Stimulated activated naive CD4-positive, alpha-beta T cell treated with Interleukin-2 at 50 U/mL for 16 hours (primary cell): ENCODE measurements at places on chromosomes 3 and 15.

DNA sequence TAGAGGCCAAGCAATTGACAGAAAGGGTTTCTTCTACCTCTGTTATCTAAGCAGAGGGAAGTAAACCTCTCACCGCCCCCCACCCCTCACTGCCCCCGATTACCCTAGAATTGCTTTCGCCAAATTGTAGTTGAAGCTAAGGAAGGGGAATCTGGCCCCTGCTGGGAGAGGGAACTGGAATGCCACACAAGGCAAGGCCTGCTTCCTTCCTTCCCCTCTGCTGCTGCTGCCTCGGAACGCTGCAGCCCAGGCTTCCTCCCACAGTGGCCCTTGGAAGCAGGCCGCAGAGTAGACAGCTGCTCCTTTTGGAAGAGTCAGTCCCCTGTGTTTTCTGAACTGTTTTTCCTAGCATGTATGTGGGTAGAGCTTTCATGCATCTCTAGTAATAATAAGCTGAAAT lies 21.6 kb downstream of the RLBP1 start:
- no peak for DNase-seq

DNA sequence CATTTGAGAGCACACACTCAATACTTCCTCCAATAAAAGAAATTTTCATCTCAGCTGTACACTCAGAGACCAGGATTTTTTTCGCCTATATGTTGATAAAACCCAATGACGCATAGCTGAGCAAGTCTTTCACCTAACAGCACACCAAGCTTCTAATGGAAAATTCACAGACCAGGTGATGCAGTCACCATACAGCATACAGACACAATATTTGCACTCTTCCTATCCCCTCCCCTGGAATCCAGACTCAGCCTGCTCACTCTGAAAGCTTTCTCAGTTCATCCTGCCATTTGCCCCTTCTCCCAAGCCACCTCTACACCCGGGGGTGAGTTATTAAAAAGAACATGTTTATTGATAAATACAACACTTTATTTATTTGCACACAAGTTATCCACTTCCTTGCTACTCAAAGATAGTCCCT lies 1.7 kb downstream of the TBC1D5 start:
- no peak for DNase-seq

DNA sequence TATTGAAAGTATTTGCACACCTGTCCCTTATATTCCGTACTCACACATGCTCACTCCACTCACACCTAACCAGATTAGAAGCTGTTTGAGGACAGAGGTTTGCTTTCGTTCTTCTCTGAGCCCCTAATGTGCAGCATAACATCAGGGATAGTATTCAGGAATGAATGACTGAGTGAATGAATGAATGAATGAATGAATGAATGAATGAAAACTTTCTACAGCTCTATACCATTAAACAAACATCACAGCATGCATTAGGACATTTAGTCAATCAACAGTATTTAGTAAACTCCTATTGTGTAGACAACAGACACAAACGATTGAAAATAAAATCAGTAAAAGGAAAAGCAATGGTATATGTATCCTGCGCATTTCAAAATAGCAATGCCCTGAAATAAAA lies 212.7 kb downstream of the SHQ1 start:
- no peak for DNase-seq

DNA sequence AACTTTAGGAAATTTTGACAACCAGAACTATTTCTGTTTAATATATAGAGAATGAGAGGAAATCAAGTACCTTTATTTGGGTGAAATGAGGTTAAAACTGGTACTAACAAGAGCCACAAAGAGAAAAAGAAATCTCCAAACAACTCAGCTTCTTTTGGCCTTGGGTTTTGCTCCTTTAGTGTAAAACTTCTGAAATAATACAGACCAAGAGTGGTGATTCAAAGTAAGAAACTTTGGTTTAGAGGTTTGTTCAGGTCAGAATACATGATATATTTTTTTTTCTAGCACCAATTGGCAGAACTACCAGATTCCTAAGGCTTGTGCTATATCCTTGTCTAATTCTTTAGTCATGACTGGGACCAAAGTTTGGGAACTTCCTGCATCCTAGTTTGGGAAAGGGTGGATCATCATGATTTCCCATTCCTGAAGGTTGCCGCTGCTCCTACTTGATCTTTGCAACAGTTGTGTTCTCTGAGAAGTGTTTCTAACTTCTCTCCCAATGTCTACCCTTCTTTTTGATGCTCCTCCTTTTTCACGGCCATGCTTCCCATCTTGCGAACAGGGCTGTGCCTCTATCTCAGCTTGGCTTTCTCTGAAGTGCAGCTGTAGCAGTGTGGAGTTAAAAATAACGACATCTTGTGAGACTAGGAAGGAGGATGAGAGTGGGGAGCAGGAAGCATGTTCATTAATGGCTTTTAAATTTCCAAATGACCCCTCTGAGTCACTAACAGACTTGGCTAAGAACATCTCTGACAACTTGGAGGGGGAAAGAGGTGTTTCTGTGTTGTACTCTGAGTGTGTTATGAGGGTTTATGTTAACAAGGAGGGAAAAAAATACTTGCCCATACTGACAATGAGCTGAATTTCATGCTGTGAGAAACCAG lies 87.7 kb downstream of the KCNAB1 start:
- DNase-seq = no peak

GRCh38 chr15:60831540-60831939 lies 352.6 kb upstream of the ICE2 start:
- no peak for DNase-seq

- DNase-seq = no peak
Measured at GRCh38 chr15:70061696-70062270, 35.9 kb downstream of the TLE3 start.

- no peak for DNase-seq
Measured at GRCh38 chr15:74458473-74458872, 2.5 kb downstream of the UBL7 start.

- DNase-seq = no peak
Measured at GRCh38 chr3:108388136-108389132, 92.1 kb downstream of the HHLA2 start.

DNA sequence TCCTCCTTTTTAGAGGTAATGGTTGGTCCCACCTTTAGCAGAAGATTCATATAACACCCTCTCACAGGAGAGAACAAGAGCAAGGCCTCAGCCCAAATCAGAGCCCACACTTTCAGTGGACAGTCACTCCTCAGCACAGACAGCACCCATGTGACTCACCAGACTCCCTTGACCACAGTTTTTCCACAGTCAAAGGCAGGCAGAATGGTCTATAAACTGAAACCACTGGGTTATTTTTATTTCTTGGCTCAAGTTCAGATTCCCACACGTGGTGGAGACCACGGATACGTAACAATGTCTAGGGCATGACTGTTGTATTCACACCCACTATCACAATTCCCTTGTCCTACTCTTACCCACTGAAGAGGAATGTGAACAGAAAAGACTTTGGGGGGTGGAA lies 237.8 kb upstream of the UBE2E1 start:
- no peak for DNase-seq

DNA sequence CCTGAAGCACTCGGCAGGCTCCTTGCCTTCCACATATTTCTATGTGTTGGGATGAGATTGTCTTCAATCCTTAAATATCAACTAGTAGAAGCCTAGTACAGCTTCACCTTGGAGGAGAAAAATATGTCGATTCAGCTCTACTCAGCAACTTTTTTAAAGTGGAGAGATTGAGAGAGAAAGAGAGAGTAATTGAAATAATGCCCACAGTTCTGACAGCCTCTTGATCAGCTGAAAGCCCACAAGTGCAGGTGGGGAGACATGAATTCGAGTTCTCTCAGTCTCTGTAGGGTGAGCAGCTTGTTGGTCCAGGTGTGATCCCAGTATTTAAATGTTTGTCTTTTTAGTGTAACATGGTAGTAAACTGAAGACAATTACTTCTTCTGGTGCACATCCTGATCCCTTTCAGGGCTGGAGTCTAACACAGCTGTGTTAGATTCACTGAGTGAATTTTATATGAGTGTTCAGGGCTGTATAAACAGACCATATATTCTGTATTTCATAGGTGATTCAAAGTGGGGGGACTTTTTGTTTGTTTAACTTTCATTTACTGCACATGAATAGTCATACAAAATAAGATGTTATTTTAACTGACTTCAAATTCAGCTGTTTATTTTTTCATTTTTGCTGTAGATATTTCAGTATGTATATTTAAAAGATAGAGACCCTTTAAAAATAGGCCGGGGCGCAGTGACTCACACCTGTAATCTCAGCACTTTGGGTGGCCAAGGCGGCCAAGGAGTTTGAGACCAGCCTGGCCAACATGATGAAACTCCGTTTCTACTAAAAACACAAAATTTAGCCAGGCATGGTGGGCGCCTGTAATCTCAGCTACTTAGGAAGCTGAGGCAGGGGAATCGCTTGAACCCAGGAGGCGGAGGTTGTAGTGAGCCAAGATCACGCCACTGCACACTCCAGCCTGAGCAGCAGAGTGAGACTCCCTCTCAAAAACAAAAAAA lies 64.0 kb downstream of the ST6GAL1 start:
- DNase-seq = no peak

DNA sequence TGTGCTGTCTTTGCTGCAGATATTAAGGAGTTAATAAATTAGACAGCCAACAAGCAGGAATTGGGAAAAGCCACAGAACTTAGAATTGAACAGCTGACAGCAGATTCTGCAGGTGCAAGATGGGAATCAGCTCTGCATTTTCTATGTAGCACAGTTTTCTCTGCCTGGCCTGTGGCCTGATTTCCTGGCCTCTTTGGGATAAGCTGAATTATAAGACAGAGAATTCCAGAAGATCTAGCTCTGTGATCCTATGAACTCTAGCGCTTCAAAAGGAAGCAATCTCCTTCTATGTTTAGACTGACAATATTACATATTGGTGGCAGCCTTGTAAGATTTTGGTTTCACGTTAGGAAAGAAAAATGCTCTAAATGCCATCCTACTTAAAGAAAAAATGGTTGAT lies 24.0 kb upstream of the SOX2 start:
- no peak for DNase-seq

GRCh38 chr3:153768561-153769469 lies 352.4 kb upstream of the ARHGEF26 start:
- peak; percentile 6 for DNase-seq

GRCh38 chr15:101044625-101045235 lies 125.6 kb downstream of the LRRK1 start:
- DNase-seq = no peak

GRCh38 chr15:36977659-36978058 lies 122.7 kb downstream of the MEIS2 start:
- no peak for DNase-seq

DNA sequence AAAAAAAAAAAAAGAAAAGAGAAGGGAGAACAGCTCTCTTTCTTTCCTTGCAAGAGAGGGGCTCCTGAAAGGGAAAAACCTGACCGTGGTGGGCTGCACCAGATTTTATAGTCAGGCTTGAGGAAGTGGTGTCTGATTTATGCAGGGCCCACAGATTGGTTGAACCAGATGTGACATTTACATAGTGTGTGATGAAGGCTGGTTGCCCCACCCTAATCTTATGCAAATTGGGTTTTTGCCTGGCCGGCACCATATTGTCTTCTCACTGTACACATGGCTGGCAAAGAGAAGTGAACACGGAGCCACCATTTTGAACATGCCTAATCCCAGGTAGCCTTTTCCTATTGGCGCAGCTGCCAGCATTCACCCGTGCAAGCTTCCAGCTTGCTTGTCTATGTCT lies 154.4 kb downstream of the OXSM start:
- DNase-seq = no peak

DNA sequence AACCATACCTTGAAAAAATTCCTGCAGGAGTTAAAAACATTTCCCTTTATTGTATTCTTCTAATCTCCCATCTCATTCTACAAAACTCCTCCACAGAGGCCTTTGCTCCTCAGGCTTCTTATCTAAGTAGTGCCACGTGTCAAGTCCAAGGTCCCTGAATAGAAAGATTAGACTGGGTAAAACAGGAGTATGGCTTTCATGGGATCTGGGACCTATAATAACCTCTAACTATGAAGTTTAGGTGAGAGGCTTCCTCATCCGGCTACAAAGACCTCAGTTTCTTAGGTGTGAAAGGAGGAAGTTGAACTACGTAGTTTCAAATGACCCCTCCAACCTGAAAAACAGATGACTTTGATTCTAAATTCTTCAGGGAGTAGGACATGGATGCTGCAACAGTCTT lies 20.0 kb downstream of the GPR15 start:
- DNase-seq = no peak

DNA sequence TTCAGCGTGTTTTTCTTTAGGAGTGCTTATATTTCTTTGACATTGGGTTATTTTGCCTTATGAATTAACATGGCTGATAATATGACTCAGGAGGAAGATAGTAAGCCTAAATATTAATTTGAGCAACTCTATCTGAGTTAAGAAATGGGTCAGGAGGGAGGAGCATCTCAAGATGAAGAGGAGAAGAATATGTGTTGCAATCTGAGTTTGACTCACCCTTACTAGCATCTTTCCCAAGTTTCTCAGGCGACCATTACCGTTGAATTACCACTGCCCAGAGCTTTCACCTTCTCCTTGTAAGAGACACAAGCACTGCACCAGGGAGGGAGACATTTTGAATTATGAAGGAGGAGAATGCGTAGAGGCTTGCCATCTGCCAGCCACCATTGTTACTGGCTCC lies 138.3 kb upstream of the MYRIP start:
- DNase-seq = no peak

DNA sequence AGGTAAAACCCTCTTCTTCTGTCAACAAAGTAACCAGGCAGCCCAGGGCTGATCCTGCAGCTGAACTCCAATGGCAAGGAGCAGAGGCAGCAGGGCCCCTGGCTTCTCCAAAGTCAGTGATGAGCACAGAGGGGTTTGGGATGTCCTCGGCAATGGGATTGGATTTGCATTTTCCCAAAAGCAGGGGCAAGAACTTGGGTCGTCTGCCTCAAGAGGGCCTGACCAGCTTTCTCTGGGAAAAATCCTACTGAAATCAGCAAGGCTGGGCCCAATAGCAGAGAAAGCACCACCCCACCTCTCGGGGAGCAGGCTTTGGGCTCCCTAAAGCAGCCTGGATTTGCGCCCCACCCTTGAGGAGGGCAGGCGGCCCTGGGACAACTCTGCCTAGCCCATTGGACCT lies 210.0 kb upstream of the IGF1R start:
- no peak for DNase-seq

DNA sequence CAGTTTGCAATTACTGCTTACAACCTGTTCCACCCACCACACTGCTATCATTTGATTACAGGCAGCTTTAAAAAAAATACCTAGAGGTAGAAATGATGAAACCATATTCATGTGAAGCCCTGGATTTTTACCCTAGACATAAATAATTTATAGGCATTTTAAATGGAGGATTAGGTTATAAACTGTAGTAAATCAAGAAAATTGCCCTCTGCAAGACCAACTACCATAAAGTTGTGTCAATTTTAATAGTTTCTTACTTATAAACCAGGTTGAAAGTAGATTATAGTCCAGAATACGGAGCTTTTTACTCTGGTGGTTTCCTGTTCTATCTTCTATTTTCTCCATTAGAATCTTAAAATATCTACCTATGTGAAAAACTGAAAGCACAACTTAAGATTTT lies 13.9 kb downstream of the TNIK start:
- no peak for DNase-seq

GRCh38 chr15:51706291-51706690 lies 25.0 kb downstream of the SCG3 start:
- no peak for DNase-seq
